ENCODE measurements at places on chromosomes 11 and 22. TPM values are rescaled to one million over a fixed set of nuclear protein-coding genes. Genes with fewer than 3 reads are reported as not detected.

BDNF gene
- total RNA-seq = 0.79 TPM

GSTT2B gene
- total RNA-seq = 0.90 TPM

CALCA gene
- total RNA-seq = not detected

CLCF1 gene
- 1.8 TPM for total RNA-seq

CASP1 gene
- total RNA-seq = 10.8 TPM

GRCh38 chr11:78351979-78352841 is 65.4 kb downstream of the GAB2 start:
- DNase-seq = no peak

GRCh38 chr11:47867823-47868222 is 19.7 kb upstream of the NUP160 start:
- no peak for DNase-seq

GRCh38 chr11:120867988-120868387 is 155.9 kb upstream of the TBCEL start:
- DNase-seq = peak; percentile 11

- peak; percentile 49 for DNase-seq
Measured at GRCh38 chr22:37804881-37805809, 2.6 kb upstream of the GCAT start.

DNA sequence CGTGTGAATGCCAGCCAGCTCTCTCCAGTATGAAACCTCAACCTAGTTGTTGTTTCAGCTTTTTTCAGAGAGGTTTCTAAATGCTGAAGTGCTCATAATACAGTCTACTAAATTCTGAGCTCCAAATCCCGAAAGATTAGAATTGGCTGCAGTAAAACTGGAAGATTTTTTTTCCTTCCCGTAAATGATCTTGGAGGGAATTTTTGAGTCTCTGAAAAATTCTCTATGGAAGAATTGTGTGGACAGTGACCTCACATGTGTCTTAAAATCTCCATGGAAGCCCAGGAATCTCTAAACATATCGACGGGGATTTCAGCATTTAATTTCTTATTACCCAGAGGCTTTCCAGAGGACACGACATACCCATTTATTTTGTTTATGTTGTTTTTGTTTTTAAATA is 1499.2 kb downstream of the LRRC4C start:
- no peak for DNase-seq

GRCh38 chr11:22244986-22245592 is 52.2 kb downstream of the ANO5 start:
- DNase-seq = peak; percentile 45

DNA sequence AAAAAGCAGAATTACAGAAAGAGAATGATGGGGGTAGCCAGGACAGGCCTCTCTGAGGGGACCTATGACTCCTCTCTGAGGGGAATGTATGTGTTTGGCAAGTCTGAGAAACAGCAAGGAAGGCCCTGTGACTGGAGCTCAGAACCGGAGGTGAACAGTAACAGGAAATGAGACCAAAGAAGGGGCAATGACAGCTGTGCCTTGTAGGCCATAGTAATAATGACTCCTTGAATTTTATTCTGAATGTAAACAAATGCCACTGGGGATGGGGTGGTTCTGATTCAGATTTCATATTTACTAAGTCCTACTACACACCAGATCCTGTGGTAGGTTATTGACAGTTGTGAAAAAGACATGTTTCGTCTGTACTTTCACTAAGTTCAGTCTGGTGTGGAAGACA is 52.8 kb upstream of the APOA1 start:
- DNase-seq = no peak

GRCh38 chr22:46620588-46621242 is 529 bp downstream of the GRAMD4 start:
- no peak for DNase-seq

- DNase-seq = no peak
Measured at GRCh38 chr11:97979741-97980140, 1041.0 kb upstream of the CNTN5 start.

GRCh38 chr11:67372993-67373647 is at the start of gene CLCF1:
Gene CLCF1 (minus strand): TSS chr11:67373598. CDS start chr11:67373539, 59 bp downstream.
- DNase-seq = no peak

GRCh38 chr11:11396301-11397035 is 43.4 kb upstream of the CSNK2A3 start:
- DNase-seq = peak; percentile 90

DNA sequence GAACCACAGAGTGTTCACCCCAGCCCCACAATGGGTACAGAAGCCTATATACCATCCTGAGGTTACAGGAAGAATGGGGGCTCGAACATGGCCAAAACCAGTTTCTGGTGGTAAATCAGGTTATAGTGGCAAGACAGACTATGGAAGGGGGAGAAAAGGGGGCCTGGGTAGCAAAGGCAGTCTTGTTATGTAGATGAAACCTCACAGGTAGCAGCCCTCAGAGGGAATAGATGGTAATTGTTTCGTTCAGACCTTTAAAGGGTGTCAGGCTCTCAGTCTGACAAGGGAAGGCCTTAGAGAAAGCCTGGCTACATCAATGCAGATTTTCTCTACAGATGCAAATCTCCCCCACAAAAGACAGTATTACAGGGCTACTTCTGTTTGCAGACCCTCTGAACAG is 3.4 kb downstream of the CAPN1 start:
- no peak for DNase-seq

DNA sequence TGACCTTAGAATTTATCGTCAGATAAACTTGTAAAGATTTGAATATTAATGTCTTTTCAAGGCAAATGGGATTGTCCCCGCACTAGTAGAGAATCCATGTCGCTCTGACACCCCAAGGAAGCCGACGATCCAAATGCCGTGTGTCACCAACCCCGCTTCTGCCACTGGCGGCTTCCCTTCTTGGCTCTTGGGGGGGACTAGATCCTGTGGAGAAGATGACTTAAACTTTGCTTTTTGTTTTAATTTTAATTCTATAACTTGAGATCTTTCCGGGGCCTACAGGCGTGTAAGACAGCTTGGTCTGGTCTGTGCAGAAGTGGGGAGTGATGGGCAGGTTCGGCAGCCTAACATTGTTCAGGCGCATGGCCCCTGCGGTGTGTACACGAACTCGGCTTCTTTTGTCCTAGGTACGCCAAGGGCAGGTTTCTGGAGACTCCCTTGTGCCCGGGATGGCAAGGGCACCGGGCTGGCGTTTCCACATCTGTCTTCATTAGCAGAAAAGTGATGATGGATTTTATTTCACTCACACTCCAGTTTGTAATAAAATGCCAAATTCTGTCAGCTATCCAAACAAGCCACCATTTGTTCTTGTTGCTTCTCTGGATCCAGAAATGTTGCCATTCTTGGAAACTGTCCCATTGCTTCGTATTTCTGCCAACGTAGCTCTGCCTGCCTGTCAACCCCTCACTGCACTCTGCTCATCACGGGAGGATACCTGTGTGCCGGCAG is 6.7 kb downstream of the YDJC start:
- no peak for DNase-seq

DNA sequence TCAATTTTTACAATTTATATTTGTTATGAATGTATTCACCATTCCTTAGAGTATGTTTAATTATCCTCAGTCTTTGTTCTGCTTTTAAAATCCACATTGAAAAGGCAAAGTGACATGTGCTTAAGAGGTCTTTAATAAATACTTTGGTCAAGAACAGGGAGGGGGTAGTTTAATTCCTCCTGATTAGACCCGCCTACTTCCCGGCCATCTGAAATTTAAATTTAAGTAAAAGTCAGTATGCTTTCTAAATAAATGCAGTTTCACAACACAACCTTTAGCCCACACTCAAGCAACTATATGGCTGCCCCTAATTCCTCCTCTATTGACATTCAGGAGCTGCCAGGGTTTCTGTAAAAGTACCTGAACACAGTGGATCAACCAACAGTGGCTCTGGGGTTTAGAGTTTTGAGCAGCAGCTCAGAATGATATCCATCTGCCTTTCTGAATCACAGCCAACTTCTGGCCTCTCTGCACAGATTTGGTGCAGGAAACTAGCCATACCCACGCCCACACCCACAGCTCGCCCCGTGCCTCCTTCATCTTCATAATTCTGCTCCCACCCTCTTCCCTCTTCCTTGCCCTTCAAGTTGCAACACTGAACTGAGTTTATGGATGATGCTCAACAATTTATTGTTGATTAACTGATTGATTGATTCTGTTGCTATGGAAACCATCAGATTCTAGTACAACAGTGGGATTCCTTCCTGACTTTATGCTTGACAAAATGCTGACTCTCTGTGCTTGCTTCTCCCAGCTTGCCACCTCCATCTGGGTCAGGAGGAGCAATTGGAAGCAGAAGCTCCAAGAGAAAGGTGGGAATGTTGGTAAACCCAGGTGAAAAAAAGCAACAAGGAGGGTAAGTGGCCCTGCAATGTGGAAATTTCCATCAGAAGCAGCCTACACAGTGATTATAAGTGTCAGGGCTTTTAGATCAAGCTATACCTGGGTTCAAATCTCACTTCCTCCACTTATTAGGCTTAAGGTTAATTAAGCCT is 70.8 kb downstream of the PANX1 start:
- no peak for DNase-seq

GRCh38 chr11:102981324-102981910 is 25.9 kb upstream of the MMP13 start:
- peak; percentile 55 for DNase-seq

GRCh38 chr11:15884777-15885540 is 471.4 kb downstream of the SOX6 start:
- no peak for DNase-seq

DNA sequence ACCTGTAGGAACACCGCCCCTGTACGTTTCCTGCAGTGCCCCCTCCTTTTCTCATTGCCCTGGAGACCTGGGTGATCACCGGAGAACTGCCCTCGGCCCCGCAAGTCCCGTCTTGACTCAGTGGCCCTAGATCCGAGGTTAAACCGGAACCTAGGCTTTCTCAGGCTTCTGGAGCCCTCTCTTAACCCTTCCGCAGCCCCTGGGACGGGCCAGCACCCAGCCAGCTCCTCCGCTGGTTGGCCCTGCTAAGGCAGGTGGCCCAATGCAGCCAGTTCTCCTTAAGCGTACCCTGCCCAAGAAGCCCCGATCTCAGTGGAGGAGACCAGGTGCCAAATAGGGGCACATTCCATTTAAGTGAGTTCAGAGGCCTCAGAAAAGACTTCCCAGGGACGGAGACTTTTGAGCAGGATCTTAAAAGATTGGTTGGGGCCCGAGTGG is 776 bp downstream of the NLRX1 start:
- peak; percentile 59 for DNase-seq

- DNase-seq = no peak
Measured at GRCh38 chr11:47007579-47007978, 71.0 kb downstream of the CSTPP1 start.

DNA sequence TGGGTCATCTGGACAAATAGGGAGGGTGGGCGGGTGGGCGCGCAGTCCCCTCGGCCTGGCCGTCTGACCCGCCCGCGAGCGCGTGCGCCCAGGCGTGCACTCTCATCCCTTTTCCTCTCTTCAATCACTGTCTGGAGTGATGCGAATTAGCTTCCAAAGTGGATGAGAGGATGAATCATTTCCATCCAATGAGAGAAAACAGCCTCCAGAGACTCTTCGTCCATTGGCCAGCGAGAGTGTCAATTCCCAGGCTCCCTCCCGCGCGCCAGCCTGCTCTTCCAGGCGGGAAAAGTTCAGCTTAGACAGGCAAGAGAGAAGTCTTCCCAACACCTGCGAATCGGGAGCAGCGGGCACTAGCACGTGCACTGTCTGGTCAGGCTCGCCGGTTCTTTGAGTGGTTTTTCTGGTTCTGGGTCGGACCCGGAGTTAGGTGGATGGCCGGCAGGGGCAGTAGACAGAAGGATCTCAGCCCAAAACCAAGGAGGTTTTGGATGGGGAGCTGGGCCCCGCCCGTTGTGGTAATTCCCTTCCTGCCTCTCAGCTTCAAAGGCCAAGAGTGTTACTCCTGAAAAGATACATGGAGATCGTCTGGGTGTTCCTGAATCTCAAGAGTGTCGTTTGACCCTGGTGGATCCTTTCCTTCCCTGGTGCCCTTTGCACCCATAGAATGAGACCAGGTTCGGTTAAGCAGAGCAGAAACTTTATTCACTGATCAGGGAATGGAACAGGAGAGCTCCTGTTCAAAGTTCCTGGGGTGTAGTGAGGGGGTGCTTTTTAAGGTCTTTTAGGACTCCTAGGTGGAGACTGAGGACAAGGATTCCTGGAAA is 33.4 kb upstream of the GLYATL1 start:
- peak; percentile 78 for DNase-seq

DNA sequence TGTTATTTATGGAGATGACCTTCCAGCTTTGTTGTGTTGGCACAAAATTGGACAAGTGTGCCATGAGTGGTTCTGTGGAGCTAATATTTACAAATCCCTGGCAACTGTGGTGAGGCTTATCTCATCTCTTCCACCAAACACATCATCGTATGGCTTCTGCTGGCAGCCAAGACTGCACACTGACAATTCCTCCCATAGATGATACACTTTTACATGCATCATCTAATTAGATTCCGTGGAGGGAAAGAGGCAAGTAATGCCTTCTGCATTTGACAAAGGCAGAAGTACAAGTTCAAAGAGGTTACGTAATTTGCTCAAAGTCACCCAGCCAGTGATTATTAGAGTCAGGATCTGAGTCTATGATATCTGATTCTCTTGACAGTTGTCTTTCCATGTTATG is 62.7 kb upstream of the KIRREL3 start:
- DNase-seq = no peak

DNA sequence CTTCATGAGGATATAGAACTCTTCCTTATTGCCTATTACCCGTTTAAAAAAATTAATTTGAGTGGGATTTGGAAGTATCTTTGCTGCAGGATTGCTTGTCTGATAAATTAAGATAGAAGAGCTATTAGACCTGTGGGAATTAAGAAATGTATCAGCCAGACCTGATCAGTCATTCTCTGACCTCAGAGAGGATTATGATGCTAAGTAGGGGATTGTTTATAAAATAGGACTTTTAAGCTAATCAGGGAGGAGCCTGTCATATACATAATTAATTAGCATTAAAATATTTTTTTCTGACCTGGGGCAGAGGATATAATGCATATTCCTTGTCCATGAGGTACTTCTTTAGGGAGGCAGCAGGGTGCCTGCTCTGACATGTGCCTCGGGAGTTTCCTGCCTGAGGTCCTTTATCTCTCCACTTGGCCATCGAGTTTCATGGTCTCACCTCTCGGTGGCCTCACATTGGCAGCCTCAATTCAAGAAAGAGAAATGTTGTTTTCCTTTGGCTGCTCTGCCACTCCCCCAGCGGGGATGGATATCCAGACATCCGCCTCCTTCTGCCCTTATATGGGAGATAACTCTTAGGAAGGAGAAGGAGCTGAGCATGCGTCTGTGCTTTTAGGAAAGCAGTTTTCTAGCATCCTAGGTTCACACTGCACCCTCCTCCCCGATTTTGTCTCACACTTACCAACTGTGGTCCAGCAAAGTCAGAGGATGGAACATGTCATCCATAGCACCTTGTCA is 41.1 kb downstream of the DIXDC1 start:
- peak; percentile 72 for DNase-seq

GRCh38 chr11:118343248-118343647 is 743 bp upstream of the CD3D start:
- DNase-seq = no peak

- DNase-seq = no peak
Measured at GRCh38 chr11:132993991-132994502, 538.3 kb downstream of the OPCML start.

GRCh38 chr11:115503083-115503885 is 931 bp downstream of the CADM1 start:
- peak; percentile 44 for DNase-seq

- no peak for DNase-seq
Measured at GRCh38 chr11:105524286-105524685, 85.6 kb upstream of the GRIA4 start.

Measured in bronchial epithelial cell (primary cell).